Stimulated activated CD8-positive, alpha-beta memory T cell treated with anti-CD3 and anti-CD28 coated beads, Interleukin-7, amount 100 ng/mL, for 24 hours (primary cell): ENCODE measurements at places on chromosomes 6 and 20.

GRCh38 chr6:24720131-24720603 lies 1.2 kb upstream of the C6orf62 start:
- DNase-seq: peak; percentile 55

DNA sequence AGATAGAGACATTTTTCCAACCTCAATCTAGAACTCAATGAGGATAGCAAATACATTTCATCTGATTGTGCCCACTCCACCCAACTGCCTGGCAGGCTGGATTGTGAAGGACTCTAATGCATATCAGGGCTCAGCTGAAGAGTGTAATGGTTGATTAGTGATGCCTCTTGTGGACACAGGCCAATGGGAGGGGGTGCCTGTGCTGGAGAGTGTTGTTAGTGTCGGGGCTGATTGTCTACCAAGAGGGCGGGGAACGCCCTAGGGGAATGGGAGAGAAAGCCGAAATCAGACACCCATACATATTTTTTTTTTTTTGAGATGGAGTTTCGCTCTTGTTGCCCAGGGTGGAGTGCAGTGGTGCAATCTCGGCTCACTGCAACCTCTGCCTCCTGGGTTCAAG lies 103.7 kb upstream of the SALL4 start:
- DNase-seq: no peak

GRCh38 chr6:6915813-6916547 lies 191.8 kb upstream of the RREB1 start:
- no peak for DNase-seq

GRCh38 chr6:128302942-128303341 lies 217.5 kb downstream of the PTPRK start:
- no peak for DNase-seq

DNA sequence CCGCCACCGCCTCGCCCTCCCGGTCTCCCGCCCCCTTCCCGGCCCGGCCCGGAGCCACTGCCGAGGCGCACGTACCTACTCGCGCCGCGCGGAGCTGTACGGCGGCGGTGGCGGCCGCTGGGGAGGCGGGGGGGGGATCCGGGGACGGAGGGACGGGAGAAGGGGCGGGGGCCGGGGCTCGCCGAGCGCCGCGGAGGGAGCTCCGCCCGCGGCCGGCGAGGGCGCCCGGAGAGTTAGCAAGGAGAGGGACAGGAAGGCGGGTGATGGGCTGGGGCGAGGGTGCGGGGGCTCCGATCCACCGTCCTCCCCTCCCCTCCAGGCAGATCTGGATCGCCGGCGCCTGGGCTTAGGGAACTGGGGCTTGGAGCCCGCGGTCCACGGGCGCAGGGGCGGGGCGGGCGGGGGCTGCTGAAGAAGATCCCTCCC lies 548 bp upstream of the TMEM74B start:
- no peak for DNase-seq

GRCh38 chr20:58712806-58713731 lies 20.5 kb downstream of the NPEPL1 start:
- no peak for DNase-seq

DNA sequence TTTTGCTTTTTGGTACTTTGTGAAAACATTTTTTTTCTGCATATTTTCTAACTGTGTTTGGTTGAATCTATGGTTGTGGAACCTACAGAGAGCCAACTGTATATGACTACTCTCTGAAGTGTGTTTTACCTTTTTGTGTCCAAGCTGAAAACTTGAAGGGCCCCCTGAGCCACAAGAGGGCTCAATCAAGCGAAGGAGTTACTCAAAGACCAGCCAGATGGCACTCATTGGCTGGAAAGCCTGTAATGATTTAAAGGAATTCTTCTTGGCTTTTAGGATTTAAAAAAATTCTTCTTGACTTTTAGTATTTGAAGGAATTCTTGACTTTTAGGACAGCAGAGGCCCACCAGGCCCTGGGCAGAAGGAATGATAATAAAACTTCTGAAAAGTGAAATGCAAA lies 27.0 kb upstream of the ECI2 start:
- DNase-seq: no peak

GRCh38 chr6:136210398-136211165 lies 39.5 kb downstream of the MTFR2 start:
- DNase-seq: no peak

- DNase-seq: no peak
Measured at GRCh38 chr6:47780510-47781356, 1.1 kb upstream of the OPN5 start.

DNA sequence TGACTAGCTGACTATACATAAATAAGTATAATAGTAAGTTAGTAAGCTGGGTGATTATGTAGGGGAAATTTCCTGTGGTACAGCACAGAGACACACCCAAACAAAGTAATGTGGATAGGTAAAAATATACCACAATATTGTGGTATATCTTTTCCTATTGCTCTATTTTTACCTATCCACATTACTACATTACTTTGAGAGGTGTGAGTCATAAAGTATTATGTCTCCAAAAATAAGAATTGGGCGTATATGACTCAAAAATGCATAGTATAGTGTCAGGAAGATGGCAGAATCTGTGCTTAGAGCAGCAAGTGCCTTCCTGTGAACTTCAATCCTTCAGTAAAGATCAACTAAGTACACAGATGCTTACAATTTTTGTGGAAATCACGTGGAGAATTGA lies 2.7 kb upstream of the SIRPG start:
- no peak for DNase-seq

GRCh38 chr6:134795691-134796090 lies 154.2 kb downstream of the ALDH8A1 start:
- DNase-seq: no peak

DNA sequence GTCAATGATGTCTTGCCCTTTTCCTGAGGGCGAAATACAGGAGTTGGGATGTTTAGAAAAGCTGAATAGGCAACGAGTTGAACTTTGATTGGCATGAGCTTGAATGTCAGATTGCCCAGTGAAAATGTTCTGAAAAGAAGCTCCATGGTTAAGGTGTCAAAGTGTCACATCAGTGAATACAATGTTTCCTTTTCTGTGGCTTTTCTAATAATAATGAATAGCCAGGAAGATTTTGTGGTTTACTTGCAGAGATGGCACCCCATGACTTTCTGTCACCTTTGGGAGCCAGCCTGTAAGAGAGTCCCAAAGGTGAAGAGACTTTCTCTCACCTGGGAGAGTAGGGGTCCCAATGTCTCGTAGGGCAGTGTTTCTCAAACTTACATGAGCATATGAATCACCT lies 119.2 kb downstream of the KCNQ5 start:
- DNase-seq: no peak

DNA sequence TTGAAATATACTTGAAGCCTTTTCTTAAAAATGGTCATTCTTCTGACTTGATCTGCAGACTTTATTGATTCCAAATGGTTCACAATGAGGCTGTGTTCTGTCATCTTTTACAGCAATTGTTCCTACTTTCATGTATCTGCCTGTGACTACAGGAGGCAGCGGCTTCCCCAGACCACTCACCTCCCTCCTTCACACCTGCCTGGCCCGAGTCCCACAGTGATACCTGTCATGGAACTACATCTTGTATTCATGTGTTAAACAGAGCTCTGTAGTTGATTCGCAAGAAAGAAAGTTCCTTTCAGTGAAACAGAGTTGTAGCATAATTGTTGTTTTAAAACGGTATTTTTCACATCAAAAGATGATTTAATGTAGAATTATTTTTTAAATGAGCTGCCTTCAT lies 673.5 kb upstream of the AGPAT4 start:
- DNase-seq: no peak

DNA sequence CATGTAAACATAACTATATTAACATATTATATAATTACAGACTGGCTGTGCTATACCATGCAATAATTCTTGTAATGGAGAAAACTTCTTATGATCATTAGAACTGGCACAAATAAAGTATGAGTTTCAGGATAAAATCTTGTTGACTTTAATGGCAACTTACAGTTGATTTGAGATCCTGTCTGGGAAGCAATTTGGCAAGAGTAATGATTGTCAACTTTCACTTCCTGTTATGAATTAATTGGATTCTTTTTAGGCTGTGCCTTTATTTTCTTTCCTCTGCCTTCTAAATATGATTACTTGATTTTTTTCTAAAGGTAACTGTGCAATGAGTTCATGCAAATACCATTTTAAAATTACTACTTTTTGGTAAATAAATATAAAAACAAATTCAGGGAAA lies 158.1 kb upstream of the B3GAT2 start:
- no peak for DNase-seq

DNA sequence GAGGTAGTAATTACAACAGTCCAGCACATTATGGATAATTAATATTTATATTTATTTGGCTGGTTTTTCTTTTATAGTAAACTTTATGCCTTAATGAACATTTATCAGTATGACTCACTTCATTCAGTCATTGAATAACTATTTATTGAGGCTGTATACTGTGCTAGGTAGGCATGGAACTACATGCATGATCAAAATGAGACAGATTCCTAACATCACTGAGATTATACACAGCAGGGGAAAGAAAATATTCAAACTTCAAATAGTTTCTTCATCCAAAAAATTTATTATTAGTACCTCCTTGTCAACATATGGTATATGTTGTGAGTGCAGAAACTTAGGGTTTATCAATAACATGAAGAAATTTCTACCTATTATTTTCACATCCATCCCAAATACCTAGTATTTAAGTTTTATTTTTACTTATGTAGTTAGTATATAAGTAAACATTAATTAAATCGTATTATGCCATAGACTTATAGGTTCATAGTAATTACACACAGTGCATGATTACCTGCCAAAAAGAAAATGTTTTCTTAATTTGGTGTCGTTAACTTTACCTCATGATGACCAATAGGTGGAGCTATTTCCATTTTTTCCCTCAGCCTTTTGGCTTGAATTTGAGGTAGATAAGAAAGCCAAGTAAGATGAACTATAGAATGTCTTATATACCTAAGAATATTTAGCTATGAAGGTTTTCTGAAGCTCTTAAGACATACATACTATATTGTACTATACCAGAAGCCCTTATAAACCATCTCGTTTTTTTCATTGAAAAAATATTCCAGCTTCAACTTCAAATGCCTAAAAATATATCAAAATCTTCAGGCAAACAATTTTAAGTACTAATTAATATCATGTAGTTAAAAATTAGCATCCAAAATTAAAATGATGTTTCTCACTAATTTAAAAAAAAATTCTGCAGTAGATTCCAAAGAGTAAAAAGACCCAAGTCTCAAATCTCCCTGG lies 12.5 kb upstream of the TMEM30A start:
- DNase-seq: no peak

DNA sequence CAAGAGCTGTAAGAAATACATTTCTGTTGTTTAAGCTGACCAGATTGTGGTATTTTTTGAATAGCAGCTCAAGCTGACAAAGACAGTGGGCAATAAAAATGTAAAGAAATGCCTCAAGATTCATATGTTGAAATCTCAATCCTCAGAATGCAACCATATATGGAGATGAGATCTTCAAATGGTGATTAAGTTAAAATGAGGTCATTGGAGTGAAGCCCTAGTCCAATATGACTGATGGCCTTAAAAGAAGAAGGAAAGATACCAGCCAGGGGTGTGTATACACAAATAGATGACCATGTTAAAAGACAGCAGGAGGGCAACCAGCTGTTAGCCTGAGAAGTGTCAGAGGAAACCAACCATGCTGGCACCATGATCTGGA lies 7.1 kb upstream of the DDO start:
- DNase-seq: no peak

DNA sequence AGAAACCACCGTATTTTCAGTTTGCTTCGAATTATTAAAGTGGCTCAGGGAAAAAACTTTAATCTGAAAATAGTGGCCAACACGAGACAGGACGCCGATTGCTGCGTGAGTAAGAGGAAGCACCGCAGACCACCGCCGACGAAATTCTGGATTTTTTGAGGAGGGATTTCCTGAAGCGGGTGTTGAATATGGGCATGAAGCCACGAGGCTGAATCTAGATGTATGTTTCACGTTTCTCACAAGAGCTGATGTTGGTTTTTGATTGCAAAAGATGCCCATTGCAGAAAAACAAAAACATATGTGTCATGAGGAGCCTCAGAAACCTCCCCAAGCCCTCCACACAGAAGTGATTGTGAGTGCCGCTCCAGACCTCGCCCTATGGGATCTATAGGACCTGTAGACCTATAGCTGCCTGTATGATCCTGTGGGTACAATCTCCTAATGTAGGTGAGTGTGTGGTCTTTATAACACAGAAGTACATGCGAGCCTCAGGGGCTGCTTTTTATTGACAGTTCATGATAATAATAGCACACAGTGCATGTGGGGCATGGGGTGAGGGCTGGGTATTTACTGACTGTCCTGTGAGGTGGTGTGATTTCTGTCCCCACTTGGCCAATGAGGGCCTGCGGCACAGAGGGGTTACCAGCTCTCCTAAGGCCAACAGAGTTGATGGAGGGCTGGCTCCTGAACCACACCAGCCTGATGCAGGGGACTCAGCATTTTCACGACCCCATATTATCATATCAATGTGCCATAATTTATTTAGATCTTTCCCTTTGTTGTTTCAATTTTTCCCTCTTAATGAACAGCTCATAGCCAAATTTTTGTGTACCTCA lies 243.9 kb downstream of the DLL1 start:
- no peak for DNase-seq

DNA sequence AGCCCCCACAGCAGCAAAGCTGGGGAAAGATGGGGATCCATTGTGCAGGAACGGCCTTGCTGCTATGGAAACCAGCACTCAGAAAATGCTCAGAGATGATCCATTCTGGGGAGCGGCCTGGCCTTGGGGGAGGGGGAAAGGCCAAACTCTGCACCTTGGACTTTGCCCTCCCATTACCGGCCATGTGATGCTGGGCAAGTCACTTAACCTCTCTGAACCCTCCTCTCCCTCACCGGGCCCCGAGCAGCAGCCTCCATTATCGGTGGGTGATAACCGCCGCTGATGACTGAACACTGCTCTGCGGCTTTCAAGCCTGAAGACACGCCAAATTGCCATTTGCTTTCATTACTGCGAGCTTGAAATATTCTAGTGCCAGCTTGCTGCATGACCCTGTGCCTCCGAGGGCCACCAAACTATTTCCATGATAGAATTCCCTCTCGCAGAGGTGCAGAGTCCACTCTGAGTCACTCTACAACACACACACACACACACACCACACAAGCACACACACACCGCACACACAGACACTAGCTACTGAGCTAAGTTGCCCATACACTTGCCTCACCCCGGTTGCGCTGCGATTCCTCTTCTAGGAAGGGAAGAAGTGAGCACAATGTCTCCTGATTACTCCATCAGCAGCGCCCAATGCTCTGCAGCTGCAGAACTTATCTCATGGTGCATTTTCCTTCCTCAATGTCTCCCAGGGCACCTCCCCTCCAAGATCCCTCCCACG lies 20.6 kb upstream of the SIRPA start:
- no peak for DNase-seq

DNA sequence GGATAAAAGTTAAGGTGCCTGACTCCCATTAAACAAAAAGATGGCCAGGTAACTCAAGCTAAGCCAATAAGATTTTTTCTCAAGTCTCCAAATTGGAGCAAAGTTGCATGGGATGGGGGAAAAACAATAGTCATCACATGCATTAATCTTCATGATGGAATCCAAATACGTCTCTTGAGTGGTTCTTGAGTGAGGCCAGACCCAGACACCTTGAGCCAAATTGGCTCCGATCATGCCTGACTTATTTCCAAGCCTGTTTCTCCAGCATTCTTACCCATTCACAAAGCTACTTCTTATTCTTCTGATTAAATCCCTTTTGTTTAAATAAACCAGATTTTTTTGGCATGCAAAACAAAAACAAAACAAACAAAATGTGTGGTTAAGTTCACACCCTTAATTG lies 420.3 kb upstream of the NRSN1 start:
- DNase-seq: no peak

- no peak for DNase-seq
Measured at GRCh38 chr6:42363926-42364849, 87.5 kb downstream of the TRERF1 start.

GRCh38 chr6:71289039-71289801 lies 609 bp downstream of the OGFRL1 start:
- no peak for DNase-seq
